8988T (cell line): ENCODE measurements at places on chromosomes 11 and 22.

DNA sequence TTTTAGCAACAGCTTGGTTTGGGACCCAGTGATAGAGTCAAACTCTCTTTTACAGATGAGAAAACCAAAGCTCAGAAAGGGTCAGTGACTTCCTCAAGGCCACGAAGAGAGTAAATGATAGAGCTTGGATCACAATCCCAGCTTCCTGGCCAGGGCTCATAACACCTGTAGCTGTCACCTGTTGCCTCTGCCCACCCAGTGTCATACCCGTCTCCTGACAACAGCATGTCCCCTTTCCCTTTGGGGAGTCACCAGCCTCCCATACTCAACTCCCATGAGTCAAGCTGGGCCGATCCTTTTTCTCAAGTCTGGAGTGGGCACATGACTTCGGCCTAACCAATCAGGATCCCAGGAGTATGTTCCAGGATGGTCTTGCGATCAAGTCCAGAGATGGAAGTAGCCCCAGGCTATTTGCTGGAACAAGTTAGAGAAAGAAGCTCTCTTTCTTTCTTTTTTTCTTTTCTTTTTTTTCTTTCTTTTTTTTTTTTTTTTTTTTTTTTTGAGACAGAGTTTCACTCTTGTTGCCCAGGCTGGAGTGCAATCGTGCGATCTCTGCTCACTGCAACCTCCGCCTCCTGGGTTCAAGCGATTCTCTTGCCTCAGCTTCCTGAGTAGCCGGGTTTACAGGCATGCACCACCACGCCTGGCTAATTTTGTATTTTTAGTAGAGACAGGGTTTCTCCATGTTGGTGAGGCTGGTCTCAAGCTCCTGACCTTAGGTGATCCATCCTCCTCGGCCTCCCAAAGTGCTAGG lies 27.8 kb upstream of the MYH9 start:
- DNase-seq, result no peak

DNA sequence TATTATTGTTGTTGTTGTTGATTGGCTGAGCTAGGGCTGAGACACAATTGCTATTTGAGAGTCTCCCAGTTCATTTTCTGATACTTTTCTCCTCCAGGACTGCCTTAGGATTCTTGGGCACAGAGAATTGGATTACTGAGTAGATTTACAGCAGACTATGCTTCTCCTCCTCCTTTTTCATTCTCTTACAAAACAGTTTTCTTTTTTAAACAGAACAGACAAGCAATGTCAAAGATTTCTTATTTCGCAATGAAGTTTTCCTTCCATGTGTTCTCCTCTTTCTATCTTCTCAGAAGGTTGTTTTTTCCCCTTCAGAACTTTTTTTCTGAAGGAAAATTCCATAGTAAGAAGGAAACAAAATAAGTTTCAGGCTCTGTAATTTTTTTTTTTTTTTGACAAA lies 19.8 kb upstream of the TIMP3 start:
- no peak for DNase-seq

- DNase-seq, result no peak
Measured at GRCh38 chr22:19978748-19979147, 37.1 kb upstream of the TXNRD2 start.

- DNase-seq, result no peak
Measured at GRCh38 chr22:35995772-35996171, 32.9 kb downstream of the RBFOX2 start.
